Bladder microvascular endothelial cell (primary cell): ENCODE measurements at places on chromosomes 2 and 18. TPM values are rescaled to one million over a fixed set of nuclear protein-coding genes. Genes with fewer than 3 reads are reported as not detected.

SIX3 gene
- total RNA-seq = not detected in 2 replicates

MCEE gene
- total RNA-seq = 7.6 and 9.9 TPM in 2 replicates

CREG2 gene
- 0.06 and 0.65 TPM in 2 replicates for total RNA-seq

CCDC74B gene
- 0.65 and 0.94 TPM in 2 replicates for total RNA-seq

OBSL1 gene
- total RNA-seq = 13.9 and 33.5 TPM in 2 replicates

LHCGR gene
- not detected in 2 replicates for total RNA-seq

SLC14A1 gene
- 0.13 and 0.32 TPM in 2 replicates for total RNA-seq

ZNF513 gene
- total RNA-seq = 5.2 and 9.3 TPM in 2 replicates

C2orf74 gene
- 6.3 and 11.8 TPM in 2 replicates for total RNA-seq

SFTPB gene
- total RNA-seq = not detected in 2 replicates

LRP1B gene
- total RNA-seq = under 0.01 and 0.06 TPM in 2 replicates

OSBPL6 gene
- total RNA-seq = 0.65 and 13.4 TPM in 2 replicates
